Fibroblast of skin of right quadriceps (primary cell): ENCODE measurements at places on chromosomes 1 and 21.
A peak's percentile ranks its signal among the peaks of the same experiment; 100 is the strongest.

DNA sequence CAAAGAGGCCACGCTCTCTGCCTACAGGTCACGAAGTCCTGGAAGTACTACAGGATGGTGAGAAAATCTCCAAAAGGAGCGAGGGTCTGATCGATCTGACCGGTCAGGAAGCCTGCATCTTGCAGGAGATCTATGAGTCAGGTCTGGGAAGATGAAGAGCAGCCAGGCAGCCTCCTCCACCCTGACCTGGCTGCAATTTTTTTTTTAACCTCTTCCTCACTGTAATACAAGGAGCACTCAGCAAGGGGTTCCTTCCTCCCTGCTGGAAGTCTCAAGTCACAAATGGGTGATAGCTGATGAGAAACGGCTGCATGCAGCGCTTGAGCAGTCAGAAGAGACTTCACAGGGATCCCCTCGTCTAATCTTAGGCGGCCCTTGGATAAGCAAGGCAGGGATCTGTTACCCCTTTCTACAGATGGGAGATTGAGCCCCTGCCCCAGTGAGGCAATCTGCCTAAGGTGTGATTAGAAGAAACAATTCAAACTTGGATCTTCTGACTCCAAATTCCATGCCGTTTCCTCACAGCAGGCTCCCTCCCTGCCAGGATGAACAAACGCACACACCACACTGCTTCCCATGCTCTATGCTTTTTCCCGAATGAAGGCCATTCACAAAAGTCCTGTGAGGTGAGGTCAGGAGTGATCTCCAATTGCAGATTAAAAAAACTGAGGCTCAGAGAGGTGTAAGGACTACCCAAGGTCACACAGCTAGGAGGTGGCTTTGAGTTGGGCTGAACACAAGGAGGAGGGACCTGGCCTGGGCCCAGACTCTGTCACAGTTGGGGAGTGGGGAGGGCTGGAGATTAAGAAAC lies 48.3 kb downstream of the ECE1 start:
- no peak for DNase-seq

DNA sequence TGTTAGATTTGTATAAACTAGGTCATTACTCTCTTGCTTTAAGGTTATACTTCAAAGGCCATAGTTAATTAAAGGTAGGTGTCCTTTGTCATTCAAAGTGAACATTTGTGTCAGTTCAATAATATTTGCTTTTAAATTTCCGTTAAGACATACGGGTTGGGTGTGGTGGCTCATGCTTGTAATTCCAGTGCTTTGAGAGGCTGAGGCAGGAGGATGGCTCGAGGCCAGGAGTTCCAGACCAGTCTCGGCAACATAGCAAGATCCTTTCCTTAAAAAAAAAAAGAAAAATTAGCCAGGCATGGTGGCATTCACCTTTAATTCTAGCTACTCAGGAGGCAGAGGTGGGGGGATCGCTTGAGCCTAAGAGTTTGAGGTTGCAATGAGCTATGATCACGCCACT lies 80.4 kb downstream of the KIF26B start:
- DNase-seq: no peak

GRCh38 chr1:11645670-11646265 lies 8.5 kb downstream of the FBXO2 start:
- DNase-seq: peak; percentile 53

DNA sequence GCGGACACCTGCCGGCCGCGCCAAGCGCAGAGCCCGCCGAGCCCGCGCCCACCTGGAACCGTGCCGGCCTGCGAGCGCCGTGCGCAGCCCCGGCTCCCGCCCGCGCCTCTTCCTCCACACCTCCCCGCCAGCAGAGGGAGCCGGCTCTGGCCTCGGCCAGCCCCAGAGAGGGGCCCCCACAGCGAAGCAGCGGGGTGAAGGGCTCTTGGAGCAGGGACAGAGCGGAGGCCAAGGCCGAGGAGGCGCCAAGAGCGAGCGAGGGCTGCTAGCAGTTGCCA lies 50.1 kb upstream of the KRTAP19-8 start:
- DNase-seq: no peak

GRCh38 chr1:226436472-226436854 lies 28.6 kb upstream of the PARP1 start:
- no peak for DNase-seq

- DNase-seq: peak; percentile 71
Observed at GRCh38 chr1:15966081-15966955, 9.6 kb downstream of the ZBTB17 start.

- DNase-seq: no peak
Observed at GRCh38 chr1:183648042-183648441, 5.1 kb downstream of the APOBEC4 start.

DNA sequence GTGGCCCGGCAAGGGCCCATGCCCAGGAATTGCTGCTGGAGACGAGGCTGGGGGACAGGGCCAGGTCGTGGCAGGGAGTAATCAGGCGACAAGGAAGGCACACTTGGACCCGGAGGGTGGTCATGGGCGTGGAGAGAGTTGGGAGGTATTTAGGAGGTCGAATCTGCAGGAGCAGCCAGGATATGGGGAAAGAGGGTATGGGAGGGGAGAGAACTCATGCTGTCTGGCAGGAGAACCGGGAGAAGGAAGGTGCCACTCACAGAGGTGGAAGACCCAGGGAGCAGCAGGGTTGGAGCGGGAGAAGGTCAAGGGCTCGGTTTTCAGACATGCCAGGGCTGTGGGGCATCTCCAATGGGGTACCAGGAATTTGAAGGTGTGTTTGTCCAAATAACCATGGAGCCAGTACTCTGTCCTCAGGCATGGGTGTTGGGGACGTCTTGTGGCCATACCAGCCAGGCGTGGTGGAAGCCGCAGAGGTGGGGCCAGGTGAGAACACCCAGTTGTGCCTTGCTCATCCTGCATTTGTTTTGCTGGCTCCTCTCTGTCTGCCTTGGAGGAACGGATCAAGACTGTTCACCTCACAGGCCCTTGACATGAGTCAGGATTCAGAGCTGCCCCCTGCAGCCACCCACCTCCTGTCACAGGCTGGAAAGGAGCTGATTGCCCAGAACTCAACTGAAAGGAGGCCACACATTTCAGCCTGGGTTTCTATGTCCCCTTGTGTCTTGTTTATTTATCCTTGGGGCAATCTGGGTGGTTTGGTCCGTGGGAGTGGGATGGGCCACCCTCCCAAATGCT lies 111.6 kb downstream of the SPSB1 start:
- DNase-seq: no peak

DNA sequence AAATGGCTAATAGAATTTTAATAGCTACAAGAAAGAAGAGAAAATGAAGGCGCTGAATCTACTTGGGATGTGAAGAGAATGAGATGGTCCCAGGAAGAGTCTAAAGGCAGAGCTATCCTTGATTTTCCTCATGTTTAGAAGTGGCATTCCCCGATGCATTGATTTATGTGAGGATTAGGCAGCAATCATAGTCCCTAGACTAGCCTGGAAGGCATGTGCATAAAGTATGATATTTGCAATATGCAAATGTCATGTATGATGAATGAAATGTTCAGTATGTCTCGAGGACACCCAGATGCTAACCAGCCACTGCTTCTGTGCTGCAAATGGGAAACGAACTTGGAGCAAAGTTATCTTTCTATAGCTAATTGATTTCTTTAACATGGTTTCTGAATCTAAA lies 641.5 kb upstream of the PLXNA2 start:
- DNase-seq: no peak

DNA sequence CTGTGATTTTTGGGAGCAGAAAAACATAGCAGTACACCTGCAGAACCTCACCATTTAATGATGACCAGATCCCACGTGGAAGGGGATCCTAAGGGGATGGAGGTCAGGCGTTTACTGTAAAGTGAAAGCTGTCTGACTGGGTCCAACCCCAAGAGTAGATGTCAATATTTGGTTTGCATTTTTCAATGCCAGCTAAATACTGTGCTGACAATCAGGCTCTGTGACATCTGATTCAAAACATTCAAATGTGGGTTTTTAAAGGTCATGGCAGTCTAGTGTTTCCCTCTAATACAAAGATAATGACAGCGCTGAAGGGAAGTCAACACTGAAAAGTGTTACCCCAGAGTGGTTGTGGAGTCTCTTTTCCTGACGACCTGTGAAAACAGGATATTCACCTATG lies 68.1 kb downstream of the SPAG17 start:
- DNase-seq: no peak

DNA sequence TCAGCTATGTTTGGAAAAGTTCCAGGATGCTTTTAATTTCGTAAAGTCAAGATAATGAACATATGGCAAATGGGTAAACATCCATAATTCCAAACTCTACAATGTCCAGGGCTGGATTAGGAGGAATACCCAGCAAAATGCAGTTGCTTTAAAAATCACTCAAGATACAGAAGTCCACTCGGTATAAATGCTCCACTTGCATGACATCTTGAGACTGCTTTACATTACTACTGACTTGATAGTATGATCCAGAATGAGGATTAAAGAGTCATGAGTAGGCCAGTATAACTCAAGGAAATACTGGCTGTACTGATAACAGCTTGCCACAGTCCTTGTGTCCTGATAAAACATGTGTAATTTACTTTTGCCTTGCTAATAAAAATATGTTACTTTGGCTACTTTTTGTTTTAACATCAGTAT lies 58.3 kb upstream of the ANGPTL3 start:
- no peak for DNase-seq

DNA sequence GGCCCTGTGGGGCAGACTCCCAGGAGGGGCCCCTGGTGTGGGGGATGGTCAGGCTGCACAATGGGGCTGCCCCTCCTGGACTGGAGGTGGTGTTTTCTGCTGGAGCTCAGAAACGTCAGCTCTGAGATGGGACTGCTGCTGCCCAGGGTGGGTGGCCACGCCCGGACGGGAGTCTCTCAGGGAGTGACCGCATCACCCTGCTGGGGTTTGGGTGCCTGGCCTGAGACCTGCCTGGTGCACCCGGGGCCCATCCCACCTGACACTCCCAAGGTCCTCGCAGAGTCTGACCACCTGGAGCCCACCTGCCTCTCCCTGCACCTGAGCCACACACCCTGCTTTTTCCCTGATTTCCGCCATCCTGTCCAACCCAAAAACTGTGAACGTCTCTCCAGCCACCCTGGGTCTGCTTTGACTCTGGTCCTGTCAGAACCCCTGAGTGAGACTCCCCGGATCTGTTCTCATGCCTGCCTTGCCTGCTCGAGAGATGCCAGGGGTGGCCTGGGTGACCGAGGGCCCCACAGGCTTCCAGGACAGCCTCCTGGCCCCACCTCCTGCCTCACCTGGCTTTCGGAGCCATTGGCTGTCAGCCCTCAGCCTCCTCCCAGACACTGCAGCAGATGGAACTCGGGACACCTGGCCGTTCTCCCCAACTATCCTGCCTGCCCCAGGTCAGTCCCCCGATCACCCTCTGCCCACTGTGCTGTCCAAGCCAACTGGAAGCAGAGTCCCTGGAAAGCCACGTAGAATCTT lies 11.6 kb upstream of the SMYD3 start:
- no peak for DNase-seq

DNA sequence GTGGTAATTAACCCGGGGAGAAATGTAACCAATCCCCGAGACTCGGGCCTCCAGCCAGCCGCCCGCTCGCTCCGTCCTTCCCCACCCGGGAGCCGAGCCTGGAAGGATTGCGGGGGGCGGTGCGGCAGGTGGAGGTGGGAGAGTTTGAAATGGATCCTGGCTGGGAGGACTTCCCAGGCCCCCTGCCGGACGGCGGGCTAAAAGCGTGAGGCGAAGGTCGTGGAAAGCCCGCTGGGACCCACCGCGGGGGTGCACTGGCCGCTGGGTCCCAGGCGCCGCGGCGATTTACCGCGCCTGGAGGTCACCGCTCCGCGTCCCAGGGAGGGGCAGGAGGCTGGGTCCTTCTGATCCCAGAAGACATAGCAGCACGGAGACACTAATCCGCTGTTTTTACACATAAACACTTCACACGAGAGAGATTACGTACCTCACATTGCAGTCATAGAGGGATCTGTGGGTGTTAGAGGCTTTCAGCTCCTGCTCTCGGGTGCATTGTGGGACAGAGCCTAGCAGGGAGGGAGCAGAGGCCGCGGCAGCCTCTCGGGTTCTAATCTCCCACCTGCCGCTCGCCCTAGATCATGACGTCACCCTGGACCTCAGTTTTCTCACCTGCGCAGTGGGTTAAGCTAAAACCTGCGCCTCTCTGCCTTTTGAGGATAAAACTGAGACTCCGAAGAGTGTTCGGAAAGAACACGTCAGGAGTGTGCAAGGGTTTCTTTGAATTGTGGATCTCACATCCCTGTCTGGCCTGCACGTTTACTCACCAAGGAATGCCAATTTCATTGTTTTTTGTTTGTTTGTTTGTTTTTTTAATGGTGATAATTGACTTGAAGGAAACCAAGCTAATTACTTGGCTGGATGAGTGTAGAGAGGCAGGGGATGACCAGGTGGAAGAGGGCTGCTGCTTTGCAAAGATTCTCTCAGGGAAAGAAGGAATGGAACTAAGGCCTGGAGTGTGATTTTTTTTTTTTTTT lies 17.1 kb upstream of the TMEM9 start:
- DNase-seq: peak; percentile 31

DNA sequence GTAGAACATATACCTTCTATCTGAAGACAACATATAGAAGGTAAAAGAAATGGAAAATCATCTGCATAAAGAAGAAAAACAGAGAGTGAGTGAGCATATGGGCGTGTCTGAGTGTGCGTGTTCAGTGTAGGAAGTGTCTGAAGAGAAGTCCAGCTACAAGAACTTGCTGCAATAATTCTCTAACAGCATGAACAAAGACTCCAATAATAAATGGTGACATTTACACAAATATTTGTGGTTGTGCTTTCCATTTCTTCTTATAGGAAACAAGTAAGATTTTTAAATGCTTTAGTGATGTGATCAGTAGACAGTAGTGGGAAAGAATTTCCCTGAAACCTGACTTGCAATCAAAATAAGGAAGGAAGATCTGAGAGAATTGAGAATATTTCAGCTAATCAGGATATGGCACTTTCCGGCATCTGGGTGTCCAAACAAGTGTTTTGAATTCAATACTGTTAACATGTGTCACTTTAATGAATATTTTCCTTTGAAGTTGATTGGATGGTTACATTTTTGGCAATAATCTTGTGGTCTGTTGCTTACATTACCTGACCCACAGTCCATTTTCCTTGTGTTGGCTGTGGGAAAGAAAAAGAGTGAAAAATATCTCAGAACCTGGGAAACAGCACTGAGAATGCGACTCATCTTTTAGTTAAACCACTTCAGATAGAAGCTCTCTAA lies 154.0 kb downstream of the TGFB2 start:
- DNase-seq: peak; percentile 93

GRCh38 chr1:186424539-186424938 lies 36.4 kb downstream of the PDC start:
- DNase-seq: peak; percentile 8

DNA sequence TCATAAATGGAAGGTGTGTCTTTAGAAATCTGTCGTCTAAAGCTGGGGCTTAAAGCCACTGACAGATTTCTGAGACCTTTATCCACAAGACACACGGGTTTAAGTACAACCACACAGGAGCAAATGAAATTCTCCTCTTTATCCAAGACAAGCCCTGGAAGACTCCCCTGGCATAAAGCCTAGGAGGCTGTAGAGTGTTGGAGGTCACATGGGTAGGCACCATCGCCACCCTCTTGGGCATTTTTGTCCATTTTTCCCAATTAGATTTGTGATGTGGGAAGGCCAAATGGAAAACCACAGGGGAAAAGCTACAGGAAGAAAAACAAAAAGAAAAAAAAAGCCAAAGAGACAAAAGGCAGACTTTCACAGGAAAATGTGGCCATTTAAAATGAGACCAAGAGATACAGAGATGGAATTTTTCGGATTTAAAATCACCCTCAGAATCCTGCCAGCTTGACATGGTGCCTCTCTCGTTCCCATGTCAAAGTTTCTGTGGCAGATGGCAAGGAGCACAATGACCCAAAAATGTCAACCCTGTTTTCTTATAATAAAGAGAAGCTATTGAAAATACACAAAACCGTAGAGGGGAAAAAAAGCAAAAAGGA lies 91.9 kb downstream of the PLD5 start:
- no peak for DNase-seq

GRCh38 chr1:169488157-169488556 lies 2.4 kb upstream of the SLC19A2 start:
- DNase-seq: no peak
